ENCODE measurements at places on chromosomes 2 and 18. TPM values are rescaled to one million over a fixed set of nuclear protein-coding genes. Genes with fewer than 3 reads are reported as not detected.

DNA sequence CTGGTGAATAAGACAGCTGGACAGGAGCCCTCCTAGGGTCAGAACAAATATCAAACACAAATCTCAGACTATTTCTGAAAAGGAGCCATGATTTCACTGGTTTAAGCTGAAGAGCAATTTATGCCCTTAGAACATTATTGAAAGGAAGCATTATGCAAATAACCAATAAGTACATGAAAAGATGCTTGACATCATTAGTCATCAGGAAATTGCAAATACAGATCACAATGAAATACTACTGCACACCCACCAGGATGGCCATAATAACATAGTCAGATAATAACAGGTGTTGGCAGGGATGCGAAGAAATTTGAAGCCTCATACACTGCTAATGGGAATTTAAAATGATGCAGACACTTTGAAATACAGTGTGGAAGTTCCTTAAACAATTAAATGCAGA is 176.4 kb upstream of the RAB6C start:
- no peaks in the 10 kb centered on the region for H3K36me3 ChIP-seq
- no peak overlapping the region for H3K27ac ChIP-seq
- H3K4me1 ChIP-seq: peaks cover 12% of the 10 kb centered on the region
- no peak for DNase-seq
- no peak overlapping the region for H3K4me3 ChIP-seq

DNA sequence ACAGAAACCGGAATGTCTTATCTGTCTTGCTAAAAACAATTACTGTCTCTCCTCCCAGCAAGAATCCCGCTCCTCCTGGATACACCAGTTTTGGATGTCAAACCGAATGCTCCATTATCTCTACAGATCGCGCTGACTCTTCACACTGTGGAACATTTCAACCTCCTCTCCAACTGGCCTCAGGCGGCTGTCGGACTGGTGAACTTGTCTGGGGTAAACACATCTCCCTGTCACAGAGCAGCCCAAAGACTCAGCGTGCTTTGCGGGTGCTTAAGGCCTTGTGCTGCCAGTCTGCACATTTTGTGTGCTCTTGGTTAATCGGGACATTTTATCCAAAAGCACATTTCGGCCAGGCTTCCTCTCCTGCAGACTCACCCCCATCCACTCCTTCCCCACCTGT is 173.1 kb downstream of the ICOS start:
- peaks cover 4% of the 10 kb centered on the region for H3K27me3 ChIP-seq
- no peak overlapping the region for H3K27ac ChIP-seq
- DNase-seq: no peak
- peaks cover 35% of the 10 kb centered on the region for H3K4me1 ChIP-seq

GRCh38 chr2:191512216-191512835 is 165.6 kb upstream of the NABP1 start:
- H3K4me1 ChIP-seq: peaks cover 3% of the 10 kb centered on the region
- H3K36me3 ChIP-seq: peaks cover 5% of the 10 kb centered on the region
- no peak for DNase-seq
- no peaks in the 10 kb centered on the region for H3K27me3 ChIP-seq

DNA sequence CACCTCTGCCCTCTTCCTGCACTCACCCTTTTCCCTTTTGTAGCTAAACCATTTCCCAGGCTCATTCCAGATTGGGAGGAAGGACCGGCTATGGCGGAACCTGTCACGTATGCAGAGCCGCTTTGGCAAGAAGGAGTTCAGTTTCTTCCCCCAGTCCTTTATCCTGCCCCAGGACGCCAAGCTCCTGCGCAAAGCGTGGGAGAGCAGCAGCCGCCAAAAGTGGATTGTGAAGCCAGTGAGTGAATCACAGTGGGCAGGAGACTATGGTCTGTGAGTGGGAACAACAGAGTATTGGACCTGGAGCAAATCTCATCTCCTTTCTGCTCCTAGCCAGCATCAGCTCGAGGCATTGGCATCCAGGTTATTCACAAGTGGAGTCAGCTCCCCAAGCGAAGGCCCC is 35.0 kb upstream of the CYP27A1 start:
- DNase-seq: no peak
- H3K27ac ChIP-seq: no peak overlapping the region

GRCh38 chr2:76194031-76194775 is 483.5 kb upstream of the GCFC2 start:
- H3K4me3 ChIP-seq: no peak overlapping the region
- no peaks in the 10 kb centered on the region for H3K27me3 ChIP-seq
- no peaks in the 10 kb centered on the region for H3K36me3 ChIP-seq

DNA sequence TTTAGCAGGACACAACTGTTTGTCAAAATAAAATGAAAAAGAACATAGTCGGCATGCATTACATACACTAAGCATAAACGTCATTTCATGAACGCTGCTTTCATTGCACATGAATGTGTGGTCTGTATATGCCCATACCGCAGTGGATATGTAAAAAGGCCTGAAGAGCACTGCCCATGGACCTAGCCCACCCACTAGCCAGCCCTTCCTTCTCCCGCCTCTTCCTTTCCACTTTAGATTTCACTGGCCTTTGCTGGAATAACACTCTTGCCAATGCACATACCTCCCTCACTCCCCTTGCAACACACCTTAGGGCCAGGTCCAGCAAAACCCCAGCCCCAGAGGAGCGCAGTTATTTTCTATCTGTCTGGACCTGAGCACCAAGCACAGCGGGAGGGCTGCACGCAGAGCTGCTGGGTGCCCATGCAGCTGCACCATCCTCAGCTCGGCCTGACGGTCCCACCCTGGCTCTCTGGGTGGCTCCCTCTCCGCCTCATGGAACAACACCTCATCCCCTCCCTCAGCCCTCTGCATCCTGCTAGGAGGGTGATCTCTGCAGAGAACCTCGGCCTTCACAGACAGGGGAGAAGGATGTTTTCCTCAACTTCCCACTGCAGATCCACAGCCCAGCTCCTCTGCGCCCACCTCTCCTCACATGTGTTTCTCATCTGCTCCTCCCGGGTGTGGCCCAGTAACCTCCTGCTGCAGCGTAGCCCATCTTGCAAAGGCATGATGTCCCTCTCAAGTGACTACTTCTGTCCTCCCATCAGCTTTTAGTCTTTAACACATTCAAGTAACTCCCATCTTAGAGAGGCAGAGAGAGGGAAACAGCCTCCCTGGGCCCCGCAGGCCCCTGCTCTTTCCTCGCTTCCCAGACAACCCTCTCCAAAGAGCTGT is 72.7 kb downstream of the FBXO15 start:
- H3K36me3 ChIP-seq: no peaks in the 10 kb centered on the region
- no peak overlapping the region for H3K27ac ChIP-seq
- H3K27me3 ChIP-seq: peaks cover 12% of the 10 kb centered on the region

DNA sequence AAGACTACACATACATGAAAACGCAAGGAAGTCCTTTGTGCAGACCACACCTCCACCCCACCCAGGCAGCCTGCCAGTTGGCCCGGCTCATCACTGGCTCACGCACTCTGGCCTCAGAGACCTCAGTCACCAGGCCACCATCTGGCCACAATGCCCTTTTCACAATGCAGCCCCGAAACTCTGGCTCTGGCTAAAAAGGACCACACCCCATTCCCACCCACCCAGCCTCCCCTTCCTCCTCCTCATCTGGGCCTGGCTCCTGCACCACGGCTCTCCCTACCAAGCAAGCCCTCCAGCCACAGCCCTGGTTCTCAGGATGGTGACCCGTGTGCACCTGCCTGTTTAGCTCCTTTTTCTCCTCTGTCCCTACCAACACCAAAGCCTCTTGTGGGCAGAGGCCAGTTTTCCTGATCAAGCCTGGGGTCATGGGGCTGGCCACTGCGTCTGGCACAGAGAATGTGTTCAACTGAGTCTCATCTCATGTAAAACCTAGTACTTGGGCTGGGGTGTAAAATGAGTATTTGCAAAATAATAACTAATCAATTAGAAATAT is 7.4 kb downstream of the HDAC4 start:
- no peak overlapping the region for H3K4me3 ChIP-seq
- H3K27me3 ChIP-seq: no peaks in the 10 kb centered on the region

DNA sequence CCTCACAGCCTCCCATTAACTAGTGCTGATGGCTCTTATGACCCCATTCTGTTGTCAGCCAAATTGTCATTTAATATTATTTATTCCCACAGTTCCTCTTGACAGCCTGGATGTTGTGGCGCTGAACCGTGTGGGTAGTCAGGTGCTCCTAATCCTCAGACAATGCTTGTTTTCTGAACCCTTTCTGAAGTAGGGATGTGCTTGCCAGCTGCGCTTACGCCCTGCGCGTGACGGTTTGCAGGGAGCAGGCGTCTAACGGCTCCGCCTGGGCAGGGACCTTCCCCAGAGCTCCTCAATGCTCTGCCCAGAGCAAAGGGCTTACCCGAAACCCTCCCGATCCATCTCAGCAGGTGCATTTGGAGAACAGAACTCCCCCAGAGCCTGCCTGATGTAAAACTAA is 358.2 kb upstream of the MYT1L start:
- no peak overlapping the region for H3K4me3 ChIP-seq
- no peak for DNase-seq
- no peak overlapping the region for H3K27ac ChIP-seq
- peaks cover 20% of the 10 kb centered on the region for H3K27me3 ChIP-seq
- H3K4me1 ChIP-seq: no peaks in the 10 kb centered on the region

GRCh38 chr2:6602471-6602870 is 263.2 kb downstream of the CMPK2 start:
- H3K36me3 ChIP-seq: peaks cover 5% of the 10 kb centered on the region
- H3K27me3 ChIP-seq: no peaks in the 10 kb centered on the region
- no peak for DNase-seq
- no peaks in the 10 kb centered on the region for H3K4me1 ChIP-seq
- no peak overlapping the region for H3K4me3 ChIP-seq

The NAPG gene
- 27.3 TPM for total RNA-seq

The NYAP2 gene
- total RNA-seq: not detected

The PDE11A gene
- 60.5 TPM for total RNA-seq

The RGPD3 gene
- total RNA-seq: 0.38 TPM

The CCDC148 gene
- total RNA-seq: 4.6 TPM

The PAX3 gene
- total RNA-seq: not detected

The KCNG2 gene
- not detected for total RNA-seq

The CKAP2L gene
- total RNA-seq: 10.3 TPM
